GM19239 (cell line): ENCODE measurements at places on chromosomes 3 and 15.

DNA sequence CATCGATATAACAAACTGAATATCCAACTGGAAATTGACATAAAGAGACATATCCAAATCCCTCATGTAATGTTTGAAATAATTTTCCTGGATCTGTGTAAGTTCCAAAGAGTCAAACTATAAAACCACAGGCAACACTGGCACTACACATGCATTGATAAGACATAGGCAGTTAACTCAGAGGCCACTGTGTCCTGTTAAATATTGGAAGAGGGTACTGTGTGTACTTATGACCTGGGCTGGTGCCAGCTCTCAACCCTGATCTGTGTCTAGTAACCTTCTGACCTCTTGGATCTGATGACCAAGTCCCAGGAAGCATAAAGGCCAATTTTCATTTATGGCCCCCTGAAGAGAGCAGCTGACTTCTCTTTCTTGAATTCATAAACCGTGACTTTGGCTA, 4.5 kb downstream of the NR1I2 start:
- DNase-seq, result no peak

DNA sequence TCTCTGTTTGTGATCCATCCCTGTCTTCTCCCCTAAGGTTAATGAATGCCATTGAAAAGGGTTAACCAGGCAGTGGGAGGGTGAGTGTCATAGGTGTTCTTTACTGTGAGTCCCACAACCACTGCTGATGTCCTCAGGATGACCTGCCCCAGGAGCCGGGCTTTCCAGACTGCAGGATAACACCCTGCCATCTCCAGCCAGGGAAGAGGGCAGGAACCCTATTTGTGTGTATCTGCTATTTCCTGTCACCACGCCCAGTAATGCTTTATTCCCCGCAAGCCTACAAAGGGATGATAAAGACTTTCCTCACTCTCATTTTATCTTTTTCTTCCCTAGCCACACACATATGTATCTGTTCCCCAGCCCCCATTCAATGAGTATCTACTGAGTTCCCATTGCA, 15.6 kb upstream of the CTXND1 start:
- DNase-seq, result no peak

GRCh38 chr3:156050918-156051317, 69.5 kb upstream of the KCNAB1 start:
- DNase-seq, result no peak

- DNase-seq, result no peak
Measured at GRCh38 chr3:132652640-132653270, 6.9 kb downstream of the ACAD11 start.

GRCh38 chr15:89423981-89424380, 72.4 kb downstream of the RHCG start:
- no peak for DNase-seq

- no peak for DNase-seq
Measured at GRCh38 chr15:88113613-88114308, 142.8 kb downstream of the NTRK3 start.

- DNase-seq, result no peak
Measured at GRCh38 chr15:65795663-65796216, 3.6 kb upstream of the DENND4A start.

DNA sequence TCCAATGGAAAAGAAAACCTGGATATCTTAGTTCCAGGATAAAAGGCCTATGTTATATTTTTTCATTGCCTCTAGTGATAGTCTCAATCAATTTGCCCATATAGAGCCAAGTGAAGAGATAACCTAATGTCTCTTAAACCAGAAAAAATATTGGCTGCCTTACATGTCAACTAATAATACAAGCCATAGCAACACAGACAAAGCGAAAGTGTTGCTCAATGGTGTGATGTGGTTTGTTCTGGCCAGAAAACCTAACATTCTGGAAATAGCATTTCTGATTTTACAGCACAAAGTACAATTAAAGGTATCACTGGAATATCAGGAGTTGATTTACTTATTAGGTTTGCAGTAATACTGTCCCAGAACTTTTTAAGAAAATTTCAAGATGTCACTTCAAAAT, 101.5 kb downstream of the ATP8B4 start:
- DNase-seq, result no peak

DNA sequence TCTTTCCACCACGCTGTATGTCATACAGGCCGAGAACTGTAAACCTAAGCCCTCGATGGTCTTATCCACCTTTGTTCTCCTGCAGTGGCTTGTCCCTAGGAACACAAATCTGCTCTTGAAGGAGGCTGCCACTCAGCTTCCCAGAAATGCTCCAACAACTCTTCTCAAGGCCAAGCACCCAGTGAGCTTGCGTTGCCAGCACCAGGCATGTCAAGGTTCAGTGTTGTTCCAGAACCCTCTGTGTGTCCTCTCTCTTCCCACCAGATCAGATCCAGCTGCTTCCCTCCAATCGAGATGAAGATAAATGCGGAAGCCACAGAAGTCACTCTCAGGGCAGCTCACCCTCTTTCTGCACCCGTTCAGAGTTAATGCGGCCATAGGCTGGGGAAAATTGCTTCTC, 11.3 kb upstream of the MYZAP start:
- DNase-seq, result no peak

DNA sequence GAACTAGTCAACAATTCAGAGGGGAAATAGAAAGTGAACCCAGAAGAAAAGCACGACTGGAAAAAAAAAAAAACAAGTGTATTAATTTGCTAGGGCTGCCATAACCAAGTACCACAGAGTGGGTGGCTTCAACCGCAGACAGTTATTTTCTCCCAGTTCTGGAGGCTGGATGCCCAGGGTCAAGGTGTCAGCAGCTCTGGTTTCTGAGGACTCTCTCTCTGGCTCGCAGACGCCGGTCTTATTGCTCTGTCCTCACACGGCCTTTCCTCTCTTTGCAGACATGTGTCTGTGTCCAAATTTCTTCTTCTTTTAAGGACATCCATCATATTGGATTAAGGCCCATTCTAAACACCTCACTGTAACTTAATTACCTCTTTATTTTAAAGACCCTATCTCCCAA, 291.8 kb downstream of the XXYLT1 start:
- DNase-seq, result no peak

- no peak for DNase-seq
Measured at GRCh38 chr15:64501396-64501715, 41.0 kb downstream of the ZNF609 start.

GRCh38 chr15:96222981-96223380, 107.5 kb upstream of the NR2F2 start:
- no peak for DNase-seq

DNA sequence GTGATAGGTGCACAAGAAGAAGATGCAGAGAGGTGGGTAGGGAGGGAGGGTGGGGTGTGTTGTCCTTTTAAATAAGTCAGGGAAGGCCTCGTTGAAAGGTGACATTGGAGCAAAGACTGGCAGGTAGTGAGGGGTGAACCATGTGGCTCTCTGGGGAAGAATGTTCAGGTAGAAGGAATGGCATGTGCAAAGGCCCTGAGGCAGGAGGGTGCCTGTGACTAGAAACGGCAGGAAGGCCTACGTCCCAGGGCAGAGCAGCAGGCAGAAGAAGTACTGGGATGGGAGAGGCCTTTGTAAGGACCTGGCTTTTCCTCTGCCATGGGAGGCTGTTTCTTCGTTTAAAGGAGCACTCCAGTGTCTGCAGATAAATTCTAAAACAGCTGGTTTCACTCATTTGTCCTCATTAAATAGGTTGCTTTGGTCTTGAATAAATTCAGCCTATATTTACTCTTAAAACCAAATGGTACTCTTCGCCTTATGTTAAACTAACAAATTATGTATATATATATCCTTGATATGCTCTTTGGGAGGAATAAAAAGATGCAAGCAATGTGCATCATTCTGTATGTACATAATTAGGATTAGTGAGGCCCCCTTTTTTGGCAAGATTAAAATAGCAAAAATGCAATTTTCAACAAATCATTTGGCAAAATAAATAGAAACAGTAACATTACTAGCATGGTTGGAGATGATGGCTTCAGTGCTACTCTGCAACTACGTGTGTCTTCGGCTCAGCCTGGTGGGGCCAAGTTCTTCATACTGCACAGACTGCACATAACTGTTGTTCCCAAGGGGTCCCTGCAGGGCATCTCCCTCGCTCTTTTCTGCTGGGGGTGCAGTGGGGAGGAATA, 151.4 kb downstream of the KLF13 start:
- DNase-seq, result no peak

DNA sequence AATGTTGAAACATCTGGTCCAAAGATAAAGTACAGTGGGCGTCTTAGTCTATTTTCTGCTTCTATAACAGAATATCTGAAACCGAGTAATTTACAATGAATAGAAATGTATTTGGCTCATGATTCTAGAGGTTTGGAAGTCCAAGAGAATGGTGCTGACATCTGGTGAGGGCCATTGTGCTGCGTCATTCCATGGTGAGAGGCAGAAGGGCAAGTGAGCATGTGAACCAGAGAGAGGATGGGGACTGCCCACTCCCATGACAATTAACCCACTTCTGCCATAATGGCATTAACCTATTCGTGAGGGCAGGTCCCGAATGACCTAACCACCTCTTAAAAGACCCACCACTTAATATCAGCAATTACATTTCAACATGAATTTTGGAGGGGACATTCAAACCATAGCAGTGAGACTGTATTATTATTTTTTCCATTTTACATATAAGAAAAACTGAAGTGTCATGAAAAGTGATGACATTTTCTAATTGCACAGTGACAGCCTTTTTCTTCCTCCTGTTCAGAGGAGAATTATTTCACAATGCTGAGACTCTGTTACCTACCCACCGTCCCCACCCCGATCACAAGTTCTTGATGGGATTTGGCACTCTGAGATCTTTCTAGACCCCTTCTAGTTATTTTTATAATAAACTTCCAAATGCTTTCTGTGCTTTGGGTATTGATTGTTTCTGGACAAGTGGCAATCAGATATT, 238.8 kb downstream of the RPLP1 start:
- no peak for DNase-seq

GRCh38 chr15:50330921-50331320, 24.1 kb downstream of the GABPB1 start:
- DNase-seq, result no peak

DNA sequence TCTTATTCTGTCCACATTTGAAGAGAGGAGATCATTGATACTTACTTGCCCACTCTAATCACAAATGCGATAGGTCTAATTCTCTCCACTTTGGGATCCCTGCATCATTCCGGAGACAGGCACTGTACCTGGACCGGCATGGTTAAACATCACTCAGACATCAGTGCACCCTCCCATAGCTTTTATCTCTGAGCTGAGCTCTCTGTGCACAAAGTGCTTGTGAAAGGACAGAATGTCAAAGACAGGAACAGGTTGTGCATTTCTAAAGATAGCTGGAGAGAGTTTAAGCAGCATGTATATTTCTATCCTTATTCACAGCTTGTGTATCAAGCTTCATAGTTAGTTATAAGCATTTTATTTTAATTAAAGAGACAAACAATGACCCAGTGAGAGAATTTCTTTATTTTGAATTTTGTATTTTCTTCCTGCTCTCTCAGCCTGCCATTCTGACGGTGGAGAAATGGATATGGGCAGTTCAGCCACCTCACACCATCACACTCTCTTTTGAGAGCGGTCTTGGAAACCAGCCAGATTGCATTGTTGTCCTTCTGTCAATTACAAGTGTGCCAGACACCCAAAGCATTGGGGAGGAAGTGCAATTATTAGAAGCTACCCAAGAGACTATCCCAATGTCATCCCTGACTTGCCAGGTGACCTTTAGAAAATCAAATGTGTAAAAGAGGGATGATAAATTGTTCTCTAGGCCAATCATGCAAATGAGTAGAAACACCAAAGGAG, 65.2 kb upstream of the CHL1 start:
- no peak for DNase-seq

GRCh38 chr3:183898028-183898431, 13.3 kb upstream of the PARL start:
- no peak for DNase-seq

DNA sequence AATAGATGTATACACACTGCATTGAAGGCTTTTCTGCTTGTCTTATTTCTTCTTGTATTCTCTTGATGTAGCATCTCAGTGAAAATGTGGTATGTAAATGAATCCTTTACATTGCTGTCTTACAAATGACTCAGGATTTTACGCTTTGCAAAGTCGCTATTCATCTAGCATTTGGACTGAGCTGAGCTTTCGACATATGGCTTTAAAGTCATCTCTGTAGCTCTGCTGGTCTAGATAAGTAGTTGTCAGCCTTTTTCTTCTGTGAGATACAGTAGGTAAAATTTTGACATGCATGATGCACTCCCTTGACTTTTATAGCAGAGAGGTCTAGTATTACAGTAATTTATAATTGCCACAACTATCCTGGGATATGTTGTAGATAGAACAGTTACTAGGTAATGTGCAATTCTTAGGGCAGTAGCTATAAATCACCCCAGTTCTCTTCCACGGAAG, 16.8 kb downstream of the MEF2A start:
- DNase-seq, result no peak

DNA sequence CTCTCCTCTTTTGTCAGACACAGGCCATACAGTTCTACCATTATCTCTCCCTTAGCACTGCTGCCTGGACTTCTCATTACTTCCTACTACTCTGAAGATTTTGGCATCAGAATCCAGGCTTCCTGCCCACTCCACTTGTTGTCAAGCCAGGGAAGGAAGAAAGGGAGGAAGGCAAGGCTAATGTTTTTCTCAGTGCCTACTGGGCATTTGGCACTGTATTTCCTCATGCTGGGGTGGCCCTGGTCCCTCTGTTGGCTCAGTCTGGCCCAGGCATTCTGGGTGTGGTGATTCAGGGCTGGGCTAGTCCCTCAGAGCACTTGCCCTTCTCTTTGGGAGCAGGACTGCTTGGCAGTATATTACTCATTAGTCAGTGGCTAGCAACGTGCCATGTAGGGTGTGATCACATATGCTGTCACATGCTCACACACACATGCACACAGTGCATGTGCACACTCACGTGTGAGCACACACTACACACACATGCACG, 52.9 kb downstream of the BSN start:
- no peak for DNase-seq

DNA sequence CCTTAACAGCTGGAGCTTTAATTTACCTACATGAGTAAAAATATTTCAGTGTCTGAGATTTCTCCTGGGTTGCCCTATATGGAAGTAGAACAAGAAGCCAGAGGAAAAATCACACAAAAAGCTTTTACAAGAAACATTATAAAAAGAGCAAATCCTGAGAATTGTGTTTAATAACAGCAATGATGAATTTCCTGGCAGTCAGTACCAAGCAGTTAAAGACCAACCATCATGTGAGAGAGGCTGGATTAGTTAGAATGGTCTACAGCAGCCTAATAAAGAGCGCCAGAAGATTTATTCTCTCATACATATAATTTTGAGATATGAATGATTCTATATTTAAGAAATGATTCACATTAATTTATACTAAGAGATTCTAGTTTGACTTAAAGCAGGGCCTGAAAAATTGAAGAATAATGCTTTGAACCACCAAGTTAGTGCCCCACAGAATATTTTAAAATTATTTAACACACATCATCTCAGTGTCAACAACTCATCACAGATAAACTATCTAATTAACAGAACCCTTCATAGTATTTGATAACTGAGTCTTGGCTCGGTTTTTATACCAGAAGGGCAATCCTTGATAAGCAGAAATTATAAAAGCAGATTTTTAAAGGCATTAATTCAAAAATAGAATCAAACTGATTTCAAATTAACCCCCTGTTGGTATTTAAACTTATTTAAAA, 59.9 kb upstream of the DPH6 start:
- DNase-seq, result no peak

GRCh38 chr15:80703965-80704364, 8.9 kb downstream of the ABHD17C start:
- DNase-seq, result no peak
